ENCODE measurements at places on chromosomes 11 and 22. TPM values are rescaled to one million over a fixed set of nuclear protein-coding genes. Genes with fewer than 3 reads are reported as not detected.

HOATZ gene
- total RNA-seq = not detected

OVCH2 gene
- total RNA-seq = not detected

RIBC2 gene
- 0.46 TPM for total RNA-seq

ADM gene
- 440 TPM for total RNA-seq

SMTNL1 gene
- not detected for total RNA-seq

EIF3L gene
- total RNA-seq = 385 TPM

MMP13 gene
- not detected for total RNA-seq

ZNF74 gene
- 7.9 TPM for total RNA-seq

OR5A1 gene
- total RNA-seq = not detected

TREH gene
- not detected for total RNA-seq

CHRM1 gene
- total RNA-seq = not detected

PHRF1 gene
- 30.7 TPM for total RNA-seq

PSMA1 gene
- total RNA-seq = 129 TPM

PATE2 gene
- 0.20 TPM for total RNA-seq

PHLDA2 gene
- total RNA-seq = 5.8 TPM

SAA4 gene
- total RNA-seq = not detected

C11orf65 gene
- total RNA-seq = 0.73 TPM
